Stimulated activated CD8-positive, alpha-beta memory T cell treated with anti-CD3 and anti-CD28 coated beads, Interleukin-4, amount 100 ng/mL, for 4 hours (primary cell): ENCODE measurements at places on chromosomes 4 and X.

DNA sequence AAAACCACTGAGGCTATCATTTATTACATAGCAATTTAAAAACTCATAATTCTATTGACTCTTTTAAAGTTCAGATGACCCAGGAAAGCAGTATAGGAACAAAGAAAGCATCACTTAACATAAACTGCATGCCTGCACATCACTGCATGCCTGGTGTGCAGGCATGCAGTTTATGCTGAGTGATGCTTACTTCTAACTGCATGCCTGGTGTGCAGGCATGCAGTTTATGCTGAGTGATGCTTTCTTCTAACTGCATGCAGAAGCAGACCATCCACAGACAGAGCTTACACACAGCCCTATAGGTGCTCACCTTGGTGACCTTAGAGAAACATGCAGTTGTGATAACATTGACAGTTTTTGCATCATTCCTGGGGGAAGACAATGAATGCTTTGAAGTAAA, 17.0 kb downstream of the SDAD1 start:
- DNase-seq, result no peak

DNA sequence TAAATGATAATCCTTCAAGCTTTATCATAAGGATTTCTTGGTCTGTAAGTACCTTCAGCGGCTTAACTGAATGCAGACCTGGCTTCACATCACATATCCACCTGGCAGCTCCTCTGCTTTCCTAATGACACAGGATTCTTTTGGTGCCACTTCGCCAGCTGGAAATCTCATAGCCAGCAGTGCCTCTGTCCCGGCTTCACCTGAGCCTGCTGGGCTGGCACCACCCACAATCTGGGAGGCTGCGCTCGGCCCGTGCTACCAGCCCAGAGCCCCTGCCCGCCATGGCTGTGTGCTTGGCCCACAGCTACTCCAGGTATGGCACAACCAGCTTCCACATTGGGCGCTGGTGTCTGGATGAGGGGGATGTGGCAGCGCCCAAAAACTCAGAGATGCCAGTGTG, 37.4 kb downstream of the SPRY1 start:
- no peak for DNase-seq

DNA sequence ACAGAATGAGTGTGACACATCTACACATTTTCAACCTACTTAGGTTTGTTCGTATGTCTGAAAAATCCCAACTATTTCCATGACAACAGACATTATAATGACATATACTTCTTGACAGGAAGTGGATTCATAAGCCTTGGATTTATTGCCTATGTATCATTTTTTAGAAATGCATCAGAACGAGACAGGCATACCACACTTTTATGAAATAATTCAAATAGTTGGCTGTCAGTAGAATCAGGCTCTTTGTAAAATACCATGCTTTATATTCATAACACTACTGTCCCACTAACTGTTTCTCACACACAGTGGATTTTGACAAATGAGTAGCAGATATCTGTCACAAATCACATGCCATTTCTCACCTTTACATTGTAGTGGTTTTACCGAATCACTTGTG, 173.2 kb downstream of the BEND2 start:
- DNase-seq, result no peak

- no peak for DNase-seq
Measured at GRCh38 chrX:31036895-31037294, 34.9 kb downstream of the FTHL17 start.

GRCh38 chrX:65745992-65746391, 78.5 kb downstream of the MSN start:
- no peak for DNase-seq

DNA sequence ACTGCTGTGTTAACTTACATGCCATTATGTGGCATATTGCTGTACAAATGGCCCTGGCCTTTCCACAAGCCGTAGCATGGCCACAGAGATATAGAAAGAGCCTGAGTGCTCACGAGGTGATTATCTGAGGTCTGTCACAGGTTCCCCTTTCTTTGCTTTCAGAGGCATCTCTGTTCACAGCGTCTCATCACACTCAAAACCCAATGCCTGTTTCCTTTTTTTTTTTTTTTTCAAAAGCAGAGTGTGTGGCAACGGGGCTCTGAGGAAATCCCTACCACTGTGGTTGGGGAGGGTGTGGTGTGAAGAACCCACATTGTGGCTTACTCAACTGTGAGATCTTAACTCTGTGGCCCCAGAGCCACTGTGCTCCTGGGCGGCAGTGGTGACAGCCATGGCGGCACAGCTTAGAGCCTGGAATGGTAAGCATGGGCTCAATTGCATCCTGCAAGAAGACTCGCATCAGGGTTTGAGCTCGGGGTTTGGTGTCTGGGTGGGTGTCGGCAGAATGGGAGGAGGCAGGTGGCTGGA, 30.8 kb downstream of the RTL5 start:
- peak; percentile 15 for DNase-seq

DNA sequence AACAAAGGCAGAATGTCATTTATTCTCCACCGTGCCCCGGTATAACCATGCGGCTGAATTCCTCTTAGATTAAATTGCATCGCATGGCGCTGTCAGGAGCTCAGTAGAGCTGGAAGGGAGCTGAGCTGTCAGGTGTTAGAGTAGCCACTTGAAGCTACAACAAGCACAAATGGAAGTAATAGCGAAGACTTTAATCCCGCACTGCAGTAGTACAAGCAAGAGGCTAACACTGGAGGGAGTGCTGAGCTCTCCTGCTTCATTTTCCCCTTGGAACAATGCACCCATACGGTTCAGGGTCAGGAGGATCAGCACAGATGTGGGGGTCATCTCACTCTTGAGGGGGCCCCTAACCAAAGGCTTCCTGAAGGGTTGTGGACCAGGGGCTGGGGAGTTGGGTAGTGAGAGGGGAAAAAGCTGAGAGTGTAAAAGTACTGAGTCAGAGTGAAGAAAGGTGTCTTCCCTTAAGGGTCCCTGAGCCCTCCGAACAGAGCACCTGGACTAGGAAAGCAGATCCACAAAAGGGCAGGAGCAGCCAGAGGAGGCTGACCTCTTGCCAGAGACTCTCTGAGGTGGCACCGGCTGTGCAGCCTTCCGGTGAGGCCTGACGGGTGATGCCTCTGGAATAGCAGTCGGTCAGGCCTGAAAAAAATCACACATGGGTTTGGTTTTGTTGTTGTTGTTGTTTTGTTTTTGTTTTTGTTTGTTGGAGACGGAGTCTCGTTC, 36.0 kb upstream of the CBR4 start:
- DNase-seq, result no peak

DNA sequence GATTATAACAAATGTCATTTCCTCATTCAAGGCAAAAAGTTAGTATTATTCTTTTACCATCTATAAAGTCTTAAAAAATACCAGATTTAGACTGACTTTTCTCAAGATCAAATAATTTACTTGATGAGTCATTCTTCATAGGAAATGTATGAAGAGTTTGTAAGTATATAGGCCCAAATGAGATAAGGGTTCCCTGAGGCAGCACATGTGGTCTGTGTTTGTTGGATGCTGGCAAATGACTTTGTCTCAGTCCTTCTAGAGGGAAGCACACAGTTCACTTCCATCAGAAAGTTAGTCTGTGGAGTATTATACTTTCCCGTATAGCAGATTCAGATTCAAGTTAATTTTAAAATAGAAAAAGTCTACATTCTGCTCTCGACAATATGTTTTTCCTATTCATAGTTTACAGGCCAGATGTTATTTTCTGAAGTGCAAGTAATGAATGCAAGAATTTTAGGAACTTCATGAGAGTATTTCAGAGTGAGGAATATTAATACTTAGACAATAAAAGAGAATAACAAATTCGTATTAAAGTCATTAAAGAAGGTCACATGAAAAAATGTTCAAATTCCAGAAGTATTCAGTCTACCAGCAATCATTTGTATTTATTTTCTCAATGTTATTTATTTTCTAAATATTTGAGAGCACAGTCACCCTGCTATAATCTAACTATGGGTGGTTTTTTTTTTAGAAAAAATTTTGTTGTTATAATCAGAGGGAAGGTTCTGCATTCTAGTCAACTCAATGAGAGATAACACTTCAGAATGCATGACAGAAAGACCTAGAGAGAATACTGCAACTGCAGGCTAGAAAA, 601.8 kb upstream of the ZFP42 start:
- no peak for DNase-seq

DNA sequence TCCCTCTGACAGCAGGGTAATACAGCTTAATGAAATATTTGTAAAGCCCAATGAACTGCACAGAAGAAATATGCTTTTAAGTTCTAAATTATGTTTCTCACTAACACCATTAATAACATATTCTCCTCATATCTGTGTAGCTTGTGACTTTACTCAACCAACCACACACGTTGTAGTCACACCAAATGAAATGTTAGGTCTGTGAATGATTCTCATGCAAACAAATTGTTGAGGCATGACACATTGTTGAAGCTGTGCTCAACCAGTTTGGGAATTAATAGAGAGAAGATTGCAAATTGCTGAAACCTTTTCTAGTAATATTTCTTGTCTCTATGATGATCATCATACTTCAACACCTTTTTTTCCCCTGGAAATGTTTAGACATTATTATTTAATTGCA, 645.9 kb downstream of the PCDH7 start:
- no peak for DNase-seq

DNA sequence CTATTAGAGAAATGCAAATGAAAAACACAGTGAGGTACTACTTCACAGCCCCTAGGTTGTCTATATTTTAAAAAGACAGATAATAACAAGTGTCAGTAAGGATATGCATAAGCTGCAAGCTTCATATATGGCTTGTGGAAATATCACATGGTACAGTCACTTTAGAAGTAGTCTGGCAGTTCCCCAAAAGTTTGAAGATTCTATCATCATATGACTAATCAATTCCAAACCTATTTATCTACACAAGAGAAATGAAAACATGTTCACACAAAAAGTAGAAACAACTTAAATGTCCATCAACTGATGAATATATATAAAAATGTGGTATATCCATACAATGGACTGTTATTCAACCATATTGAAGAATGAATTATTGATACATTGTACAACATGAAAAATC, 185.8 kb upstream of the STK26 start:
- no peak for DNase-seq

DNA sequence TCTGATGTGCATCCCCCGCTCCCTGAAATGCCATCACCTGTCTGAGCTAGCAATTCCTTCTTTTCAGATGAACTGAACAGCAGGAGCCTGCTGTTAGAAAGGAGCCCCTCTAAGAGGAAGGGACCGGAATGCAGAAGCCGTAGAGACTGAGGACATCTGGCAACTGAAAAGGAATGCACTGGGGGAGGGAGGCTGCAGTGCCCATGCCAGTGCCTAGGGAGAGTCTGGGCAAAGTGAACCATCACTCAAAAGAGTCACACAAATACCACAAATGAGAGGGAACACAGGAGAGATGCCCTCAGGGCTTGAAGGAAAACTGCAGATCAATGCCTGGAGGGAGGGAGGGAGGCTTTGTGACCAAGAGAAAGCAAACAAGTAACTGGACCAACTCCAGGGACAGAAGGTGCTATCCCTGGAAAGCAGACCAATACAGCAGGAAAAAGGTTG, 93.9 kb upstream of the CBR4 start:
- no peak for DNase-seq

DNA sequence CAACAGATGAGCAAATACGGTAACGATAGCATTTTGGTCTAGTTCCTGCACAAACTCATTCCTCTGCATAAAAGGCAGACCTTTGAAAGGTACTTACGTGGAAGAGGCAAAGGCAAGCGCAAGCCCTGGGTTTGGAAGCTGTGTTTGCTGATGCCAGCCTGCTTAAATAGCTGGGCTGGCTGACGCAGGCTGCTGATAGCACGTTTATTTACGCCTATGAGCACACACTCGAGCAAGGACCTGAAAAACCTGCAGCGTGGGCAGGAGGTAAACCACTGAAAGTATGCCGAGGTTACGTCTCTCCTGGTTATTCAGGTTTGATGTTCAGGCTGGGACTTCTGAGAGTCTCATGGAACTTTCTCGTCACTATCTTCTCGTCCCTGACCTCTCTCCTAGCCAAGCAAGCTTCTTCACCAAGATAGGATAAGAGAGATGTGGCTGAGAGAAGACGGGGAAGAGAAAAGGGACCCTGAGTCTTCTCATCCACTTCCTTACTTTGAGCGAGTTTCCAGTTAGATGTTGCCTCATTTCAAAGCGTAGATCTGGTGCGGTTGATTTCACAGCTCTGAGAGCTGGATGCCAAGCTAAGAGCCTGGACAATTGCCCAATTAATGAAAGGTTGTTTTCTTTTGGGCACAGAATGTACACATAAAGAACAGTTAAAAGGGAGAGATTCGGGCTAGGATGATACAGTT, at the start of gene HOPX:
HOPX (minus strand) TSS at position 139 of the 695 bp plus-strand sequence. CDS start 23,480 bp downstream, outside the sequence.
- DNase-seq, result no peak

DNA sequence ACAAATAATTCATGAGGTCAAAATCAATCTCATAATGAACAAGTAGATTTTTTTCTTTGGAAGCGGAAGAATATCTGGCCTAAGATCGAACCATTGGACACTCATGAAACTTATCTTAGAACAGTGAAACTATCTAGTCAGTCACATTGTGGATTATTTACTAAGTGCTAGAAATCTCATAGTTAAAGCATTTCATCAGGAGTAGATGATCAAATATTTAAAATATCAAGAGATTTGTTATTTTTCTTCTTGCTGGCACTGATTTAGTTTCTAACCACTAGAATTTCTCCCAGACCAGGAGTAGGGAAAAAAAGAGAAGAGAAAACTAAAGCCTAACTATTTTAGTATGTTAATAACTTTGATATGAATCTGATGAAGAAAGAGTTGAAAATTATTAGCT, 105.5 kb downstream of the SHROOM3 start:
- DNase-seq, result no peak

DNA sequence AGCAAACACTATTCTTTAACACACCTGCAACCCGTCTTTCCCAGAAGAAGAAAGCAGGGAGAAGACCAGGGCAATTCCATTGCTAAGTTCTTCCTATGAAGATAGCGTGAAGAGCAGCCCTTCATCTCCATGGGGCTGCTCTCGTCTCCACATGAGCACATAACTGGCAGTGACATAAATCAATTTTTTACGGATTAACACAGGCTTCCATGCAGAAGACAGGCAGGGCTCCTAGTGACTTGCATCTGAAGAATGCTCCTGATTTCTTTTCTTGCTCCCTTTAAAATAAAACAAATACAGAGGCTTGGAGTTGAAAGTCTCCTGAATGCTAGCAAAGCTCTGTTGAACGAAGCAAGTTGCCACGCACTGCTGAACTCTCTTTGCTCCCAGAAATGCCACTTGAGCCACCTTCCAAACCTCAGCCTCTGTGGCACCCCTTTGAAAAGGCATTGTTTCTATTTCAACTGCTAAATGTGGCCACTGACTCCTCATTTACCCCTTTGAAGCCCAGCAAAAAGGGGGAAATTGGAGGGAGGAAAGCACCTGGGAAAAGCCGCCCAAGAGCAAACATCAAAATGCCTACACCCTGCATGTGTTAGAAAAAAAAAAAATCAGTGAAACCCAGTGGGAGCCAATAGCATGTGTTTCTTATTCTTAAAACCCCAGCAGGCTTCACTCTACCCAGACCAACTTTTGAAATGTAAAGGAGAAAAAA, 383.7 kb downstream of the IDS start:
- DNase-seq, result no peak
